ENCODE measurements at places on chromosomes 6 and 20. TPM values are rescaled to one million over a fixed set of nuclear protein-coding genes. Genes with fewer than 3 reads are reported as not detected.

ZNF184 gene
- 3.1 TPM for total RNA-seq

HTR1E gene
- total RNA-seq: not detected

ABHD16B gene
- not detected for total RNA-seq

CDH26 gene
- 1.2 TPM for total RNA-seq

C20orf141 gene
- not detected for total RNA-seq

DDX43 gene
- total RNA-seq: 1.6 TPM

EYA2 gene
- total RNA-seq: 0.08 TPM

ENPP1 gene
- 0.08 TPM for total RNA-seq

TMEM200A gene
- 18.9 TPM for total RNA-seq

GJA10 gene
- not detected for total RNA-seq

OLIG3 gene
- total RNA-seq: not detected

RBBP8NL gene
- not detected for total RNA-seq

HLA-DOB gene
- 1.7 TPM for total RNA-seq

KIF25 gene
- total RNA-seq: not detected

CNR1 gene
- total RNA-seq: not detected

MTFR2 gene
- total RNA-seq: 8.6 TPM

ANKRD66 gene
- total RNA-seq: not detected

BEND6 gene
- 1.2 TPM for total RNA-seq

WFDC5 gene
- total RNA-seq: 1.6 TPM

FARS2 gene
- 17.2 TPM for total RNA-seq

RIMS1 gene
- 0.08 TPM for total RNA-seq

TULP1 gene
- not detected for total RNA-seq

LZTS3 gene
- total RNA-seq: 9.4 TPM

FNDC11 gene
- total RNA-seq: 1.1 TPM

LRRC73 gene
- total RNA-seq: 0.16 TPM

SEL1L2 gene
- total RNA-seq: not detected

RAET1G gene
- total RNA-seq: 7.6 TPM

GINS1 gene
- 7.1 TPM for total RNA-seq

PDYN gene
- total RNA-seq: not detected

DSE gene
- 98.5 TPM for total RNA-seq

MYB gene
- not detected for total RNA-seq
